Tibial nerve (tissue), 4 donors: ENCODE measurements at places on chromosomes 7 and 10. TPM values are rescaled to one million over a fixed set of nuclear protein-coding genes. Genes with fewer than 3 reads are reported as not detected.

- DNase-seq, result no peak
These were observed 203.3 kb downstream of the PPP1R9A start for GRCh38 chr7:95110707-95111106.

DNA sequence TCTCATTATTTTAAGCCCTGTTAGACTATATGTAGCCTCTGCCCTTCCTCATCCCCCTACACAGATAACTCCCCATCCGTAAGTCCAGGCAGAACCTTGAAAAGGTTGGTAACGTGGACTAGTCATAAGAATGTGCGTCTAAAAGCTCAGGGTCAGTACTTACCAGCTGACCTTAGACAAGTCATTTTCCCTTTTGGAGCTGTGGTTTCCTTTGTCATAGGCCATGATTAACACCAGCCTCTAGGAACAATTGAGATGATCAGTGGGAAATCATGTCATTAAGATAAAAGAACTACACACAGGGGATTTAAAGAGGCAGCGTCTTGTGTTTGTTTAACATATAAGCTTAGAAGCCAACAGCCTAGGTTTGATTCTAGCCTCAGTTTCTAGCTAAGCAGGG is 6.9 kb upstream of the UNC5B start:
- DNase-seq, result no peak

GRCh38 chr7:66847879-66848790 is 72.9 kb upstream of the TMEM248 start:
- no peak for DNase-seq

DNA sequence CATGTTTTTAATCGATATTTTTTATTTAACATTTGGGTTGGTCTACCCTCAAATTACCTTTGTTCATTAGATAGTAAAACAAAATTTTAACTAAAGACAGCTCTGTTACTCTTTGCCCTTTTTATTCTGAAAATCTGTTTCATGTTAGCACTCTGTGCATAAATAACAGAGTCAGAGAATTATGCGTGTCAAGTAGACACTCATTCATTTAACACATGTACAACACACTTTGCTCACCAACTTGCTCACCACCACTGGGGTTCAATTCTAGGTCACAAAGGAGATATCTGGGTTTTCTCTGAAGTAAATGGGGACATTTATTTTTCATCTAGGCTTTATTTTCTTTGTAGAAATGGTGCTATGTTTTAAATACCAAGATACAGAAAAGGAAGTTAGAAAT is 457.4 kb upstream of the SEMA3D start:
- DNase-seq, result no peak

DNA sequence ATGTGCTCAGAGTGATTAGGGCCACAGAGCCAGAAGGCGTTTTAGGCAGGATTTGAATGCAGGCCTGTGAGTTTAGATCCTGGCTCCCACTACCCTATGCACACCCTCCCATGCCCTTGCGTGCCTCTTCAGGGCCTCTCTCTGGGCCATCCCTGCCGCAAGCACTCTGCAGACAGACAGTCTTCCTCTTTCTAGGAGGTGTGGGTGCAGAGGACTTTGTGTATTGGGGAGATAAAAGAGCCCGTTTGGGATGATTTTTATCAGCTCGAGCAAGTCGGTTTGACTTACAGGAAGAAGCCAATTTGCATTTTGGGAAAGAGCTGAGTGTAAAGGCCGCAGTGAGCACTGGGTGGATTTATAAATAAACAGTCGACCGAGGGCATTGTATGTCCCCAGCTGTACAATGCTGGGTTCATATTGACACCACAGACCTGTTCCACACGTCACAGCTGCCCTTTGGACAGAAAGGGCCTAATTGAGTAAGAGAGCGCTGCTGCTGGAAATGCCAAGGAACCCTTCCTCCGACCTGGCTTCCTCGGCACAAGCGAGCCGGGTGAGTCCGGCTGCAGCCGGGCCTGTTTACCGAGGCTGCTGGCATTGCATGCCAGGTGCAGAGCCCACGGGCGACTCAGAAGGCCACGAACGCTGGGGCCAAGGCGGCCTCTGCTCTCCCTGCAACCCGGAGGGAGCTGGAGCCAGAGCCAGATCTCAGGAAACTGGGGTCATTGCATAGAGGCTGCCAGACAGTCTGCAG is 25.1 kb downstream of the ZMIZ1 start:
- DNase-seq, result peak; percentile 55

DNA sequence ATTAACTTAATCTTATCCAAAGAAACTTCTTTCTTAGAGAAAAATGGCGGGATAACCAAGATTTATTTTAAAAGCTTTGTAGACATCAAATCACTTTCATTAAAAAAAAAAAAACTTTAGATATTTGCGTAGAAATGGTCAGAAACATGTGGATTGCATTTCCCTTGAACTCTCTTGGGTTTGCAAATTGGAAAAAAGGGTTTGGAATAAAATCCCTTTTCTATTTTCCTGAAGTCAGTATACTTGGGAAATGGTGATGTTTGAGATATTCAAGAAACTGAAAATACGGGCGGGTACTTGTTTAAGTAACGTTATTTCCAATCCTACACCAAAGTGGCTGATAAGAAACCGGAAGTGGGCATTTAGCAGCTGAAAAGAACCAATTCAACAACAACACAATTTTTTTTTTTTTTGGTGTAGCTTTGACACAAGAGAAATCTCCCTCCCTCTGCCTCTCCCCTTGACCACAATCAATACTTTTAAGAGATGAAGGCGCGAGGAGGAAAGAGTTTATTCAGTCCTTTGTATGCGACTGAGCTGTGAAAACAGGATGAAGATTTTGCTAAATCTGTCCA is 13.7 kb upstream of the GFRA1 start:
- DNase-seq, result no peak

GRCh38 chr10:51510231-51510630 is 189.2 kb downstream of the CSTF2T start:
- DNase-seq, result no peak

- DNase-seq, result no peak
These were observed 83.6 kb downstream of the LRRN3 start for GRCh38 chr7:111174510-111174909.

DNA sequence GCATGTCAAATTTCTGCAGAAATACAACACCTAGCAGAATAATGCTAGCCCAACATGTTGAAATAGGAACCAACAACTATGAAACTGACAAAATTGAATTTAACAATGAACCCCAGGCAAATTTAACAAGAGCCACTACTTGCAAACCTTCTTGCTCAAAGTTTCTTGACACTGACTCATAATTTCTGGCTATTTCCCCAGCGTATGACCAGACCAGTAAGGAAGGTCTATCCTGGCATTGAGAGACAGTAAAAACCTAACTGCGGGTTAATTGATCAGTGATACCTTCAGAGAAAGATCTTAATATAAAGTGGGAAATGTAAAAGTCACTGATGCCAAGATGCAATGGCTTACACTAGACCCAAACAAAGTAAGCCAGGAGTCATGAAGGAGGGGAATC is 510.1 kb downstream of the ARL4A start:
- DNase-seq, result no peak

DNA sequence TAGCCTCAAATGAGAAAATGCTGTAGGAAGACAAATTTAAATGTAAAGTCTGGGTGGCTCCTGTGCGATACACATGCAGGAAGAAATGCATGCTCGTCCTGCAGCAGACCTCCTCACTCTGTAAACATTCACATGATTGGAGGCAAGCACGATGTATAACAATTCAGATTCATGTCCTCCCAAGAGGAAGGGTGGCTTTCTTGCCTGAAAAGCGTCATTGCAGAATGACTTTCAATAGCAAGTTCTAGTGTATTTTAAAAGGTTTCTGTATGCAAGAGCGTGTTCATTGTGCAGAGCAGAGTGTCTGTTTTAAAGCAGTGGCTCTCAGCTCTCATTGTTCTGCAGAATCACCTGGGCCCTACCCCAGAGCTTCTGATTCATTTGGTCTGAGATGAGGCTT is 170.3 kb upstream of the CELF2 start:
- no peak for DNase-seq

- DNase-seq, result no peak
These were observed 24.4 kb upstream of the ARHGAP12 start for GRCh38 chr10:31953080-31953479.

DNA sequence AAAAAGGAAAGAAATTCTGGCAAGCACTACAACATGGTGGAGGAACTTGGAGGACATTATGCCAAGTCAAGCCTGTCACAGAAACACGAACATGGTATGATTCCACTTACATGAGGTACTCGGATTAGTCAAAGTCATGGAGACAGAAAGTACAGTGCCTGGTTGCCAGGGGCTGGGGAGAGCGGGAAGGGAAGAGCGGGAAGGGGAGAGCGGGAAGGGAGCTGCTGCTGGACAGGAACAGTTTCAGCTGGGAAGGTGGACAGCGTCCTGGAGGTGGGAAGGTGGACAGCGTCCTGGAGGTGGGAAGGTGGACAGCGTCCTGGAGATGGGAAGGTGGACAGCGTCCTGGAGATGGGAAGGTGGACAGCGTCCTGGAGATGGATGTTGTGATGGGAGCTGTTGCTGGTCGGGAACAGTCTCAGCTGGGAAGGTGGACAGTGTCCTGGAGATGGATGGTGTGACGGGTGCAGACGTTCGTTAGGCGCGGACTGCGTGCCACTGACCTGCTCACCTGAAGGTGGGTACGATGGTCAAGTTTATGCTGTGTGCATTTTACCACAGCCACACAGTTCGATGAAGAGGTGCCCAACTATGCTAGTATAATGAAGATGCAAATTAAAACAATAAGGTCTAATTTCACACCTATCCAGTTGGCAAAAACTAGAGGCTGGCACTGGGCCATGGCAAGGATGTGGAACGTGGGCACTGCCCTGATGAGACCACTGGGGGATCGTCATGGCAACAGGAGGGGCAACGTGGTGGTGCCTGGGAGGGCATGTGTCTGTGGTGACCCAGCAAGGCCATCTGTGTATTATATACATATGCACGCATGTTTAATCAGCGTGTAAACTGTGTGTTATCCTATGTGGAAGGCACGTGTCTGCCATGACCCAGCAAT is 103.8 kb downstream of the NKX6-2 start:
- no peak for DNase-seq

LDB1 gene
- 48.0 TPM for total RNA-seq

CLDN3 gene
- not detected for total RNA-seq

HOXA13 gene
- total RNA-seq, result 0.78 TPM

SH2D4B gene
- not detected for total RNA-seq

PPP2R2D gene
- total RNA-seq, result 29.8 TPM

EPHA1 gene
- total RNA-seq, result not detected
